ENCODE measurements at places on chromosomes 4 and X.

DNA sequence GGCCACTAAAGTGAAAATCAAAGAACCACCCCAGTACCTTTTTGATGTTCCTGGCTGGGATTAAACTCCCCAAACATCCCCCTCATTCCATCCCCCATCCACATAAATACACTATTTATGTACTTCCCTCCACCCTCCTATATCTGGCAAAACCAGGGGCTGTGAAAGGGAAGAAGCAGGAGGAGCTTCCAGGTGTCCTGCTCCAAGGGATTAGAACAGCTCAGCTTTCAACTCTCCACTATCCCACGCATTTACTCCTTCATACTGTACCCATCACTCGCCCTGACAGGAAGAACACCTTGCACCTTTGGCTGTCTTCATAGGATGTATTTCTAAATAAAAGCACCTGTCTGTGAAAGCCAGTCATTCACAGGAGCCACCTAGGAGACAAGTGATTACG, 140.0 kb downstream of the HHIP start:
- DNase-seq = no peak

GRCh38 chr4:96729641-96730040, 889.7 kb downstream of the PDHA2 start:
- DNase-seq = no peak

DNA sequence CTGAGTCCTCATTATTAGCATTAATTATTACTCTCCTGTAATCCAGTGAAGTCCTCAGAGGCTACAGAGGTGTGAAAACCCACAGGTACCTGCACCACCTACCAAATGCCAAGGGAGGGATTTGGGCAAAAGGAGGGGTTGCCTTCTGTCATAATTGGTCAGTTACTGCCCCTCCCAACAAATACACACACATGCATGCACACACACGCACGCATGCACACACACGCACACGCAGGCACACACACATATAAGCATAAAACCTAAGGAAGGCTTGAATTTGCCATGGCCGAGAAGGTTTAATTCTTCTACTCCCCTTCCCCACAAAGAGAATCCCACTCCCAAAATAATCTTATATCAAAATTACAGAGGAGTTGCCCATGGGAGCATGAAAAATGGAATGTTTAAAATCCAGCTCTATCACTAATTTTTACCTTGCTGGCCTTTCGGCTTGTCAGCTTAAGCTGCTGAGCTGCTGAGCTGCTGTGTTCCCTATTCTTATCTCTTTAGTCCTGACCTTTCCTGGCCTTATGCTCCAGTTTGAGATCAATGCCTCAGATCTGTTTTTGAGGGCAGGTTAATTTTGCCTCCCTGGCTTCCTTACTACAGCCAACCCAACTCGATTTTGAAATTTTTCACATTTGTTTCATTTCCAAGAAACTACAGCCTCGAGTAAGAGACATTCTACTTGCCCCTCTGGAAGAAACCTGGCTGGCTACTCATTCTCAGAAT, 95.0 kb downstream of the CAMK2D start:
- no peak for DNase-seq

DNA sequence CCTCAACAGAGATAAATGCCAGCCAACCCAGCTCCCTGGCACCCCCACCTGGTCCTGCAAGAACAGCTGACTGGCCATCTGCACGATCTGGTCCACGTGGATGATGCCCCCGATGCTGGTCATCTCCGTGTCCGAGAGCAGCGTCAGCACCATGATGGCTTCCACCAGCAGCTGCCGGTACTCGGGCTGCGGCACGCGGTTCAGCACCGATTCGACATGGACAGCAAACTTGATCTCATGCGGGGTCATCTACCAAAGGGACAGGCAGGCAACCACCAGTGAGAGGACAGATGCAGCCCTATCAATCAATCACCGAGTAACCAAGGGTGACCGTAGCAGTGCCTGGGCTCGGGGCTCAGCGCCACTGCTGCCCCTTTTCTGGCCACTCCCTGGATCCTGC, 89.8 kb downstream of the PHKA2 start:
- DNase-seq = peak; percentile 21

GRCh38 chr4:111475001-111475400, 670.3 kb upstream of the FAM241A start:
- peak; percentile 66 for DNase-seq

- no peak for DNase-seq
Observed at GRCh38 chrX:139680356-139680755, 27.6 kb downstream of the MCF2 start.

GRCh38 chr4:8699479-8700145, 107.0 kb downstream of the CPZ start:
- DNase-seq = no peak
